ENCODE measurements at places on chromosomes 11 and 22.

- no peak for DNase-seq
Measured at GRCh38 chr22:19242699-19243098, 48.8 kb downstream of the CLTCL1 start.

DNA sequence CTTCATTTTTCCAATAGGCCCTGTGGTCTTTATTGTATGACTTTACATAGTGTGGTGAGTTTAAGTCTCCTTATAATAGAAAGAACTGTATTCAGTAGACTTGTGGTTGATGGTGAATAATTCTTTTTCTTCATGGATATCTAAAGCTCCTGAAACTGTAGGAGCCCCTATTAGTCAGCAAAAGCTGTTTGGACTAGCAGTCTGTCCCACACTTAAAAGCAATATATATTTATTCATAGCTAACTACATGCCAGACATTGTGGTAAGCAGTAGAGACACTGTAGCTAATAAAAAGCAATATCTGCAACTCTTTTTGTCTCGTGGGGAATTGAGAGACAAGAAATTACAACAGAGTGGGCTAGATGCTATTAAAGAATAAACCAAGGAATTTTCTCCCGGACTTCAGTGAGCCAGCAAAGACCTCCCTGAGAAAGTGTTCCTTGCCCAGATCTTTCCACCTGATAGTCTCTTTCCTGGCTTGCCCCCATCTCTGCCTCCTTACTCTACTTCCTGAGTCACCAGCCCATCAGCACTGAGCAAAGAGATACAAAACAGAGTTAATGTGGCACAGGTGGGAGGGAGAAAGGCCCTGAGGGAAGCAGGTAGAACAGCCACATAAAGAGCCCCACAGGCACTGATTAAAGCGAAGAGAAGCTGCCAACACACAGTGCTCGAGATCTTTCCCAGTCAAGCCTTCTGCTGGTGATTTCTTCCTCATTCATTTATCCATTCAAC lies 1.4 kb upstream of the OR52W1 start:
- DNase-seq = no peak

DNA sequence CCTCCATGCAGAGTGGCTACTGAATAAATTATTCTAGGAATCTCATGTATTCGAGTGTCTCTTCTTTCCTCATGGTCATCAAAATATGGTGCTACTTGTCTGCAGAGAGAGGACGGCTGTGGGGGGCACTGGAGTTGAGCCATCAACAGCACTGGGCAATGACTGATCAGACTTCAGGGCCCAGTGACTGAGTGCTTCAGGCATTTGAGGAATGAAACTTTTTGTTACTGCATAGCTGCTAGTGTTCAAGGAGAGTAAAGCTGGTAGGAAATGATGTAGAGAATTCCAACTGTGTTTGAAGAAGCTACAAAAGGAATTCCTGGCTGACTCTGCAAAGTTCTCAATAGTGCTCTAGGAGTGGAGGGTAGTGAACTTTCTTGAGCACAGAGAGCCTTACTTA lies 277.7 kb downstream of the CADM1 start:
- no peak for DNase-seq

GRCh38 chr22:49738566-49738965 lies 89.1 kb downstream of the BRD1 start:
- DNase-seq = no peak

DNA sequence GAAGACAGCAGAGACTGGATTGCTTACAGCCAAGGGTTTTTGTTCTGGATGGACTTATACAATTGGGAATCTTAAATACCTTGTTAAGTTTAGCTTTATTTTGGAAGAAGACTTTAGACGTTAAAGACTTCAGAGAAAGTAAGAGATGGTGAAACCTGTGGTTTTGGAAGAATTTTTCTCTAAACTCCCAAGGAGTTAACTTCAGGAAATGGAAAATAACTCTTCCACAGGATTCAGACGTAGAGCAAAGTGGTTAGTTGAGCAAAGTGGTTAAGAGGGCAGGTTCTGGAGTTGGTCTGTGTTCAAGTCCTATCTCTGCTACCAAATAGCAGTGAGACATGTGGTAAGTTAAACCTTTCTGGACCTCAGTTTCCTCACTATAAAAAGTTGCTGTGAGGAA lies 12.8 kb downstream of the PITPNB start:
- DNase-seq = no peak
